ENCODE measurements at places on chromosomes 5 and 9.
A peak's percentile ranks its signal among the peaks of the same experiment; 100 is the strongest.

DNA sequence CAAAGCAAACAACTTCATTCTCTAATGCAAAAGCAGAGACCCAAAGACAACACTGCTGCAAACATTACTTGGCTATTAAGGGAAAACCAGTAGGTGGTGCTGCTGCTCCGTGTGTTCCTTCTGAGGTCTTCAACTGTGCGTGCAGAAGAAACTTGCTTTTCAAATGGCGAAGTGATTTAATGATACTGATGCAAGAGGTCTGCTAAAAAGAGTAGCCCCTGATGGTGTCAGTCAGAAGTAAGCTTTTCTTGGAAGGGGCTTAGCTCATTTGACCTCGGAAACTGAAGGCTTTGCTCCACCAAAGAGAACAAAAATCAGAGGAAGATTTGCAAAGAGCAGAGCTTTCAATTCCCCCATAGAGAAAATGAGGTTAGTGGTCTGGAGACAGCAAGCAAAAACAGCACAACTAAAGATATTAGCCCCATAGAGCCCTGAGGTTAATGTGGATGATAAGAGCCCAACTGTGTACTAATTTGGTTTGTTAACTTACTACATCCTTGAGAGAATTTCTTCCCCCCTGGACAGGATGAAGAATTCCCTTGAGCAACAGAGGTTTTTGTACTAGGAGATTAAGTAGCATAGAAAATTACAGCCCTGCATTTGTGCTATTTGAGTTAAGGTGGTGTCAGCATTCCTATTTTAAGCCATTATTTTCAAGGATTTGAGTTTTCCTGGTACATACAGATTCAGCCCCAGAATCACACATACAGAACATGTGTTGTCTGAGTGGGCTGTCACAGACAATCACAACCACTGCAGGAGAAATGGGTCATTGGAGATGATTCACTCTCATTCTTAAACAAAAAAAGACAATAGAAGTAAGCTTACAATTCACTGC, 153.2 kb upstream of the C9orf72 start:
- peak; percentile 28 for DNase-seq

DNA sequence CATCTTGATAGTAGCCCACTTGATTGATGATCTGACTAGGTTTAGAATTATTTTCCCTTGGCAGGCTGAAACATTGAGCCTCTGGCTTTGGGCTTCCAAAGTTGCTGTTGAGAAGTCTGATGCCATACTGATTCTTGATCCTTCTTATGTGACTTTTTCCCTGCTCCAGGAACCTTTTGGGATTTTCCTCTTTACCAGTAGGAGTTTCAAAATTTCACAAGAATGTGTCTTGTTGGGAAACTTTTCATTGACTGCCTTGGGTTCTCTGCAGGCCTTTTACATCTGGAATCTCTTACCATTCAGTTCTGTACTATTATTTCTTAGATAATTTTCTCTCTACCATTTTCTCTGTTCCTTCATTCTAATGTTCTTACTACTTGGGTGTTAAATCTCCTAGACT, 20.0 kb downstream of the STC2 start:
- DNase-seq, result no peak

GRCh38 chr9:115121181-115121580, 3.2 kb upstream of the TNC start:
- no peak for DNase-seq

DNA sequence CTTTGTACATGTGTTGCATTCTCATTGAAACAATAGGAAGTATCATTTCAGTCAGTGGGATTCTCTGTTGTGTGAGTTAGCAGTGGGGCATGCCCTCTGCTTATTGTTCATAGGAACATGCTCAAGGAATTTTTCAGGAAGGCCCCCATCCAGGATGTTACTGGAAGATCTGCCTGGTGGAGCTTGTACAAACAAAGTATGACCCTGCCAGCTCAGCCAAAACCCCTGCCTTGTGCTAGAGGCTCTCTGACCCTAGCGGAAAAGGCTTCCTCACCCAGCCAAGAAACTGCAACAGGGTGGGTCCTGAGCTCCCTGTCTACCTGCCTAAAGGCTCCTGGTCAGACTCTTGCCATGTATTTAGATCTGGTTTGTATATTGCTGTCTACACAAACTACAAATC, 43.2 kb downstream of the MRRF start:
- no peak for DNase-seq

- peak; percentile 38 for DNase-seq
Measured at GRCh38 chr9:116318468-116319374, 165.1 kb downstream of the PAPPA start.
